D341Med (cell line): ENCODE measurements at places on chromosomes 6 and 20.
A peak's percentile ranks its signal among the peaks of the same experiment; 100 is the strongest.

- no peak for DNase-seq
Observed at GRCh38 chr6:152261179-152261578, 376.0 kb downstream of the SYNE1 start.

- no peak for DNase-seq
Observed at GRCh38 chr6:134379076-134379475, 61.2 kb upstream of the SGK1 start.

DNA sequence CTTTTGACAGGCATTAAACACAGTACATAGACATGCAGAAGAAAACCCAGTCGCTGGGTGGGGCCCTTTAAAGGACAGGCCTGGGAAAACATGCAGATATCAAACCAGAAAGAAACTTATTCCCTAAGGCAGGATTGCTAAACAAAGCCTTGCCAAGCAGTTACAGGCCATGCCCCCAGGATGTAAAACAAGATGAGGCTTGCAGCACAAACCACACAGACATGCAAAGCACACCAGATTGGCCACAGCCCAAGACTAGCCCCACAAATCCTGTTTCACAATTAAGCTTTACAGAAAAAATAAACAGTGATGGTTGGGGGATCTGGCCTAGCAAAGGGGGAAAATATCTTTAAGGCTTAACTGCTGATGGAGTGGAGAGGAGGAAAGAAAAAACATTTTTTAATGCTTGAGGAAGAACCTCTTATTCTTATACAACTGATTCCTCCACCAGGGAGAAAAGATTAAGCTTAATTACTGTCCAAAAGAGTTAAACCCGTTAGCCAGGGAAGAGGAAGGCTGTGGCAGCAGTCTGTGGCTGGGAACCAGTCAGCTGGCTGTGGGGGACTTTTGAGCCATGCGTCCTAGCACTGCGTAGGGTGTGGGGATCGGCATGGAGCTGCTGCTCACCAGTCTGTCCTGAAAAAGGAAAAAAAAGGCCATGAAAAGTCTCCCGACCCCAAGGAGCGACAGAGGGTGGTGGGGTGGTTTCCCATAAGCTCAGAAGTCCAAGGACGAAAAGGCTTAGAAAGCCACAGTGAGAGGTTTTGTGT, 28.4 kb downstream of the COL19A1 start:
- no peak for DNase-seq

- DNase-seq, result no peak
Observed at GRCh38 chr6:26554697-26555504, 16.7 kb downstream of the HMGN4 start.

DNA sequence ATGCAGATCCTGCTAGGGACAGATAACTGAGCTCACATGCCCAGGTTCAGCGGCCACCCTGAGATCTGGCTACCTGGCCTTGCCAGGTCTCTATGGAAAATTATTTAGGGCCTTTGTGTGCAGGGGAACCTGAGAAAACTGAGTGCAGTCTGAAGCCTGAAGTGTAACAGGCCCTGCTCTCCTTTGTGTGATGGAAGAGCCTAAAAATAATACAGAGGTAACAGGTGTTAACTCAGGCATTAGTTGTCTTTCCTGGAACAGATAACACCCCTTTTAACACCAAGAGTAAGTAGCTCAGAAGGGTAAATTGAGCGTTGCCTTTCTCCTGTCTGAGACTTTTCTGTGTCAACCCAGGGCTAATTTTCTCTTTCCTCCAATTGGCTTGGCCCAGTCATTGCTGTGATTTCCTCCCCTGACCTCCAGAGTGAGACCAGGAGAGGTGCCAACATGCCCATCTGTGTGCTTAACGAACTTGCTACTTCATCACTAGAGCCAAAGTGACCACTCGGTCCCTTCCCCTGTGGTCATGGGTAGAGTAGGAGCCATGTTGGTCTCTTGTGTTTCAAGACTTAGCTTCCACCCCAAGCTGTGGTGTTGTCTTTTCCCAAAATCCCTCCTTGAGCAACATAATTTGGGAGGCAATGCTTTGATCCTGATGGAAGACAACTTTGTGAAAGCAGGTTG, 304.4 kb upstream of the JAG1 start:
- DNase-seq, result no peak

DNA sequence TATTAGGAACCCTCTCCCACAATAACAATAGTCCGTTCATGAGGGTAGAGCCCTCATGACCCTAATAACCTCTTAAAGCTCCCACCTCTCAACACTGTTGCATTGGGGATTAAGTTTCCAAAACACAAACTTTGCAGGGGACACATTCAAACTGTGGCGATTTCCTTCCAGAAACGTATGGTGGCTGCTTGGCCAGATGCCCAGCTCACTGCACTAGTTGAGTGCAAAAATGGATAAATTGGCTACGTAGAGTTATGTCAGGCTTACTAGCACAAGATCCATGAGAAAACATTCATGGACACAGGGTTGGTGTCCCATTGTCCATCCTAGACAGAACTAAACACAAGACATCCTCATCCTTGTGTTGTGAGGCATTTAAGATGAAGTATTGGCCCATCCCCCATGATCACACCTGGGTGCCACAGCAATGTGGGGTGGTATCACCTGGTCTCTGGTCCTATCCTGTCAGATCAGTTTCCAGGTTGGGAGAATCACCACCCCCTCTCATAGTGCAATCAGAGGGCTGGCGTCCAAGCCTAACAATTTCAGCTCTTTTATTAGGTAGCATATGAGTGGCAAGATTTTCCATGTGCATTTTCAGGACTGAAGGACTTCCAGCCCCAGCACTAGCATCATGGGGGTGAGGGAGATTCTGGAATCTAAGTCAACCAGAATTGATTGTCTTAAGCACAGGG, 63.4 kb upstream of the ELOVL5 start:
- no peak for DNase-seq

DNA sequence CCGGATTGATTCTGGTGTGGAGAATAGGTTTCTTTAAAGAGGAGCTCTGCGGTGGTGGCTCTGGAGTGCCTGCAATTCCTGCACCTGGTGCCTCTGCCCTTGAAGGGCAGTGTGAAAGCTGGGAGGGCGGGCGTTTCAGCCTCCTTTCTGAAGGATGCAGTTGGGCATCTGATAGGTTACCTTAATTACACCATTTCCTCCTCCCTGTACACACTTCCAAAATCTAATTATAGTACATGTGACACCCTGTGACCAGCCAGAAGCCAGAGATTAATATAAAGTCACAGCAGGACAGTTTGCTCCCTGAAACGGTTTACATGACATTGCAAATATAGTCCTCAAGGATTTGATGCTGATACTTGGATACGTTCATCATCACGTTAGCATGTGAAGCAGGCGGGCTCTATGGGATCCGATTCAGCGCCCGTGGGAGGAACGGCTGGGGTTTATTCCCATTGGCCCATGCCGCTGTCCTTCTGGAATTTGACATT, 548.2 kb downstream of the QKI start:
- no peak for DNase-seq

DNA sequence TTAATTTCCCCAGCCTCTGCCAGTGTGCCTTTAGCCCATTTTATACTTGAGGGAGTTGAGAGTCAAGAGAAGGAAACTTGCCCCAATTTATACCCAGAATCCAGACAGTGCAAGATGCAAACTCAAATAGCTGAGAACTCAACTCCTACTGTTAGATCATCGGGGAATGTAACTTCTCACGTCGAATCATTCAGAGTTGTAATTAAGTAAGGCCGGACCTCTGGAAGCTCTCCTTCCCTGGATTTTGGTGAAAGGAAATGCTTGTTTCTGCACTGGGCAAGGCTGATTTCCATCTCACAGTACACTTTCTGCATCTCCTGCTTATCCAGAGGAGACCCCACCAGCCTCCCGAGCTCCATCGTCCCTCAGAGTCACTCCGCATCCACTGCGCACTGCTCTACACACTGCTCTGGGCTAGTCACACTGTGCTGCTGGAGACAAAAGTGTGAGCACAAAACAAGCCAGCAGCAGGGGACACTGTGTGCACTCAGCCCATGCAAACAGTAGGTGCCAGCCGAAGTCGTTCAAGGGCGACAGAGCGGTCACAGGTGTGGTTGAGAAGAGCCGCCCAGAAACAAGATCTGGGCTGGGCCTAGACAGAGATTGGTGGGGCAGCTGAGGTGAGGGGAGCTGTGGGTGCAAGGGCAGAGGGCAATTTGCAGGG, 150.4 kb upstream of the QKI start:
- DNase-seq, result no peak

GRCh38 chr6:105994591-105995390, 91.3 kb upstream of the PRDM1 start:
- peak; percentile 76 for DNase-seq

- DNase-seq, result no peak
Observed at GRCh38 chr20:58478141-58478805, 36.9 kb downstream of the APCDD1L start.

DNA sequence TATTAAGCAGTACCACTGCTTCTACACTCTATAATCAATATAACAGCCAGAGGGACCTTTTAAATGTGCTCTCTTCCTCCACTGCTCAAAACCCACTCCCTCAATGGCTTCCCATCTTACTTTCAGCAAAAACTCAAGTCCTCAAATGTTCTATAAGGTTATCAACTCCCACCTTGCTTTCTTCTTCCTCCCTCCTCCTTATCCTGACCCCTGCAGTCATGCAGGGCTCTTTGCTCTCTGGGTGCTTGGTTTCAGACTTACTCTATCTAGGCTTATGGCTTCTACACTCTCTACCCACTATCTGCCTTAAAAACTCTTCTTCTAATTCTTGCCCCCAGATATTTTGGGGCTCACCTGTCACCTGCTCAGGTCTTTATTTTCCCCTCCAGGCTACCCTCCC, 5.3 kb downstream of the ARHGAP18 start:
- DNase-seq, result no peak

- DNase-seq, result no peak
Observed at GRCh38 chr6:165674155-165675029, 11.4 kb upstream of the PDE10A start.

DNA sequence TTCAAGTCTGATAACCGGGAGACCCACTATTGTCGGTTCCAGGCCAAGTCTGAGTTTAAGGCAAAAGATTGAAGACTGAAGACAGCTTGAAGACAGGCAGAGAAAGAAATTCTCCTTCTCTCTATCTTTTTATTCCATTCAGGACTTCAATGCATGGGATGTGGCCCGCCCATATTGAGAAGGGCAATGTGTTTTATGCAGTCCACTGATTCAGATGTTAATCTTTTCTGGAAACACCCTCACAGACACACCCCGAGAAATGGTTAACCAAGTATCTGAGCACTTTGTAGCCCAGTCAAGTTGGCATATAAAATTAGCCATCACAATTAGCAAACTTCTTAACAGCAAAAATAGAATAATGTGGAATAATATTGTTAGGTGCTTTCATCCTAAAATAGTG, 75.5 kb upstream of the FABP7 start:
- DNase-seq, result no peak

- DNase-seq, result no peak
Observed at GRCh38 chr6:1322156-1322555, 10.3 kb downstream of the FOXQ1 start.

- DNase-seq, result no peak
Observed at GRCh38 chr20:38631155-38632022, 29.8 kb downstream of the ARHGAP40 start.

- DNase-seq, result no peak
Observed at GRCh38 chr6:111503660-111504059, 20.6 kb upstream of the REV3L start.

- no peak for DNase-seq
Observed at GRCh38 chr20:41275301-41275731, 42.2 kb downstream of the ZHX3 start.

GRCh38 chr6:139415365-139415764, 40.9 kb upstream of the CITED2 start:
- DNase-seq, result no peak

DNA sequence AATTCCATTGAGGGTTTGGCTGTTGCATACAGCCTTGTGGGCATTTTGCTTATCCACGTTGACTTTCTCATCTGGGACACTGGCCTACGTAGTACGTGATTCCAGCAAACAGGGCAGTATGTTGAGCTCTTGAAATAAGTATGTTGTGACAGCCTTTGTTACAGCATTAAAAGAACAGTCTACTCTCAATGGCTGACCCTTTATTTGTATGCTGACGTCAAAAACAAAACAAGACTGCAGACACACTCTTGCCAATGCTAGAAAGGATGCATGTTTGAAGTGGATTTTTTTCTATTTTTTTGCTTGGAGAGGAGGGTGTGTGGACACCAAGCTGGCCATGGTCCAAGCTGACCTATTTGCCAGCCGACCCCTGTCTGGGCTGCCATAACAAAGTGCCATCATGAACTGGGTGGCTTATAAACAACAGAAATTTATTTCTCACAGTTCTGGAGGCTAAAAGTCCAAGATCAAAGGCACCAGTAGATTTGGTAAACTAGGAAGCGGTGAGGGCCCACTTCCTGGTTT, 10.8 kb upstream of the SNHG17 start:
- no peak for DNase-seq

GRCh38 chr6:105192707-105193465, 13.1 kb upstream of the POPDC3 start:
- no peak for DNase-seq

DNA sequence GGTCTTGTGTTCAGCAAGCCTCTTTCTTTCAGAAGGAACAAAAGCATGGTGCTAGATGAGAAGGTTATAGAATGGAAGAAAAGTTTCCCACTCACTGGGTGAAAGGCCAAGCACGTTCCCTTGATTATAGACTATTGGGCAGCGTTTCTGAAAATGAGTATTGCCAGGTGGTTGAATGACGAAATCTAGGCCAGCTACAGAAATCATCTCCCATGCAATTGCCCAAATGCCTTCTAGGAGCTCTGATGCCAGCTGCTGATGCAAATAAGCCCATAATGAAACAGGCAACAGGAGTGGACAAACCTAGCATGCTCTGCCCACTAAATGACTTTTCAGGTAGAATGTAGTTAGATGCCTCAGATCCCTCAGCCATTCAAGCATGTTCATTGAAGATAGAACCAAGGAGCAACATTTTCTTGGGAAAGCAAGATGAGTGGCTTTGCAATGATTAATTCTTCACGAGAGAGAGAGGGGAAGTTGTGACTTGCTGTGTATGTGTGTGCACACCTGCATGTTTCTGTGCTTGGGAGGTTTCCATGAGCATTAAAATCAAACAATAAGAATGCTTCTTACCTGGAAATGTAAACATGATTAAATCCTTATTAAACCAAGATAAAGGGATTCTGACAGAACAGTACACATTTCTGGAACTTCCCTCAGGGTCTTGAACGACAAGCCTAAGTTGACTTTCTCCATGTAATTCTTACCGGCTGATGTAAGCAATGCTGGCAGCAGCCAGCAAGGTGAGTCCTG, 43.6 kb downstream of the ADTRP start:
- DNase-seq, result no peak

GRCh38 chr20:61803416-61803914, 262.2 kb downstream of the TAF4 start:
- DNase-seq, result no peak

GRCh38 chr6:145819994-145820393, 5.4 kb upstream of the FBXO30 start:
- DNase-seq, result no peak

GRCh38 chr6:137056121-137056880, 11.5 kb upstream of the IL20RA start:
- no peak for DNase-seq
